ENCODE measurements at places on chromosomes 5 and 9. TPM values are rescaled to one million over a fixed set of nuclear protein-coding genes. Genes with fewer than 3 reads are reported as not detected.
A peak's percentile ranks its signal among the peaks of the same experiment; 100 is the strongest.

- H3K27ac ChIP-seq: no peak overlapping the region
- no peak for DNase-seq
These were observed 38.2 kb downstream of the FOCAD start for GRCh38 chr9:20722221-20722620.

DNA sequence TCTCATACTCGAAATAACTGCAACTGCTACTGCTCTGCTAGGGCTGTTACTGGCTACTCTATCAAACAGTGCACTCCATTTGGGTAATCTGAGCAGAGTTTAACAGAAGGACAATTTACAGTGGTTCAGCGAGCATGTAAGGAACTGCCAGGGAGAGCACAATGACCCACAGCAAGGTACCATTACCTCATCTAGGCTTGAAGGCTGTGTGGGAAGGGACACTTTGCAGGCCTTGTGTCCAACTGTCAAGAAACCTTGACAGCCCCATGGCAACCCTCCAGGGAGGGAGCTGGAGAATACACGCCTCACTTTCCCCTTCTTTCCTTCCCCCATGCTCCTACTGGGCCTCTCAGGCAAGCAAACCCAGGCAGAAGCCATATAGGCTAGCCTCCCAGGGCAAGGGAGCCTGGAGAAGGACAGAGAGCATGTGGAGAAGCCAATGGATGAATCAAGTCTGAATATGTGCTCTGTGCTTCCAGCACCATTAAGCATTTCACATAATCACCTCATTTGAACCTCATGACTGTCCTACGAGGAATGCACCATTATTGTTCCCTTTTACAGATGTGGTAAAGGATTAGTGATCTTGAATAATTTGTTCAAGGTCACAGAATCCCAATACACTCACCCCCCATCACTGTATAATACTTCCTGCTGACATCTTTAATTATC is 49.9 kb upstream of the JAK2 start:
- DNase-seq: no peak
- H3K4me3 ChIP-seq: no peak overlapping the region
- no peaks in the 10 kb centered on the region for H3K36me3 ChIP-seq
- peaks cover 29% of the 10 kb centered on the region for H3K4me1 ChIP-seq

The NSG2 gene
- not detected for total RNA-seq

The ARL14EPL gene
- not detected for total RNA-seq

The SPATA31C1 gene
- not detected for total RNA-seq

DNA sequence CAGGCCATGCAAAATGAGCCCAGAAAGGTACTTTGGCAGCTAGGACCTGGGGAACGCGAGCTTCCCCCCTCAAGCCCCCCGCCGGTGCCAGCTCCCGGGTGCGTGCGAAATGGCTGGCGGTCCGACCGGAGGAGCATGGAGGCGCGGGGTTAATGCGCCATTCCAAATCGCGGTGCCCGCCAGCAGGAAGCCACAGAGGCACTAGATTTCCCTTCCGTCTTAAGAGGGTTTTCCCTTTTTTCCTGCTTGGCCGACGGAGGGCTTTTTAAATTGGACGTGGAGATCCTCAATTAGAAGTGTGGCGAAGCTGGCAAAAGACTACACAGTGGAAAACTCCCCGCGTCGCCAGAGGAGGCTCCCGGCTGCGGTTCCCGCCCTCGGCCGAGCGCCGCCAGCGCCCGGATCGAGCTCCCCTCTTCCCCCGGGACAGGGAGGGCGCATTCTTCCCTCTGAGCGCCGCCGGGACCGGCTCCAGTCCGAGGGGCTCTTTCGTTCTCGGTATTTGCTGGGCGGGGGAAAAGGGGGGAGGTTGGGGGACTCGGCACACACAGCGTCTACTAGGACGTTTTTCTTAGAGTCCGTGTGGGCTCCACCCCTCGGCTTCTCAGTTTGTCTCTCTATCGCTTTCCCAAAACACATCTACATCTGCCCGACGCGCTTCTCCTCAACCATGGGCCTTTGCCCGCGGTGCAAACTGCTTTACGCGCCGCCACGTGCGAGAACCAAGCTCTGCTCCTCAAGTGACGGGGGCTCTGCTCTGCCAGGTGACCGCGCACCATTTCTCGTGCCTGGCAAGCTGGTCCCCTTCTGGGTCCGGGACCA is 3.0 kb downstream of the GDNF start:
- peaks cover 68% of the 10 kb centered on the region for H3K4me1 ChIP-seq
- H3K27me3 ChIP-seq: peaks cover 9% of the 10 kb centered on the region
- DNase-seq: no peak
- no peak overlapping the region for H3K27ac ChIP-seq
- H3K4me3 ChIP-seq: peak overlapping the region; percentile 73
- no peaks in the 10 kb centered on the region for H3K36me3 ChIP-seq

GRCh38 chr5:76617229-76617628 is 6.0 kb downstream of the F2RL2 start:
- DNase-seq: no peak
- no peak overlapping the region for H3K27ac ChIP-seq
- no peaks in the 10 kb centered on the region for H3K36me3 ChIP-seq
- no peaks in the 10 kb centered on the region for H3K4me1 ChIP-seq

The SPINK7 gene
- not detected for total RNA-seq

DNA sequence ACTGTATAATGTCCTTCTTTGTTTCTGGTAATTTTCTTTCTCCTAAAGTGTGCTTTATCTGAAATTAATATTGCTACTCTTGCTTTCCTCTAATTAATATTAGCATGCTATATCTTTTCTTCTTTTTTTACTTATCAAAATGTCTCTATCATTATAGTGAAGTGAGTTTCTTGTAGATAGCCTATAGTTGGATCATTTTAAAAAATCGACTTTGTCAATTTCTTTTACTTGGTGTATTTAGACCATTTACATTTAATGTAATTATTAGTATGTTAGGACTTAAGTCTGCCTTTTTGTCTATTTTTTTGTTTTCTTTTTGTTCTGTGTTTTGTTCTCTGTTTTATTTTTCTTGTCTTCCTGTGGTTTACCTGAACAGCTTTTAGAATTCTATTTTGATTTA is 35.4 kb upstream of the RNF130 start:
- DNase-seq: no peak
- H3K27me3 ChIP-seq: no peaks in the 10 kb centered on the region
- no peak overlapping the region for H3K27ac ChIP-seq
- H3K4me3 ChIP-seq: no peak overlapping the region

- H3K4me1 ChIP-seq: no peaks in the 10 kb centered on the region
- no peaks in the 10 kb centered on the region for H3K27me3 ChIP-seq
- H3K36me3 ChIP-seq: no peaks in the 10 kb centered on the region
- no peak overlapping the region for H3K4me3 ChIP-seq
These were observed 494.9 kb downstream of the PSAT1 start for GRCh38 chr9:78791779-78792178.

- no peaks in the 10 kb centered on the region for H3K4me1 ChIP-seq
- no peaks in the 10 kb centered on the region for H3K27me3 ChIP-seq
- H3K36me3 ChIP-seq: no peaks in the 10 kb centered on the region
- no peak overlapping the region for H3K27ac ChIP-seq
- no peak for DNase-seq
- no peak overlapping the region for H3K4me3 ChIP-seq
These were observed 84.7 kb downstream of the ZDHHC21 start for GRCh38 chr9:14608540-14608939.

DNA sequence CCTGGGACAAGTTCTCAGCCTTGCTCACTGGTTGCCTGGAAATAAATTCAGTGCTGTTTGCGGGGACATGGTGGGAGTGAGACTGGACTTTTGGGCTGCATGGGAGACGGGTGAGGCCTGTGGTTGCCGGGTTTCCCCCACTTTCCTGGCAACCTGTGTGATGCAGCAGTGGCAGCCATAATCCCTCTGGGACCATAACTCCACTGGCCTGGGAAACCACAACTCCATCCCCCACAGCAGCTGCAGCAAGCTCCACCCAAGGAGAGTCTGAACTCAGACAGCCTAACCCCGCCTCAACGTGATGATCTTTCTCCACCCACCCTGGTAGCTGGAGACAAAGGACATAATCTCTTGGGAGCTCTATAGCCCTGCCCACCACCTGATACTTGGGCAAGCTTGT is 349.9 kb downstream of the PIK3R1 start:
- H3K4me1 ChIP-seq: no peaks in the 10 kb centered on the region
- H3K27me3 ChIP-seq: no peaks in the 10 kb centered on the region
- DNase-seq: no peak
- peaks cover 2% of the 10 kb centered on the region for H3K36me3 ChIP-seq
- H3K27ac ChIP-seq: no peak overlapping the region

GRCh38 chr5:42274913-42275312 is 148.3 kb upstream of the GHR start:
- no peaks in the 10 kb centered on the region for H3K27me3 ChIP-seq
- DNase-seq: no peak
- H3K36me3 ChIP-seq: no peaks in the 10 kb centered on the region
- no peak overlapping the region for H3K27ac ChIP-seq

The TSSK1B gene
- not detected for total RNA-seq

DNA sequence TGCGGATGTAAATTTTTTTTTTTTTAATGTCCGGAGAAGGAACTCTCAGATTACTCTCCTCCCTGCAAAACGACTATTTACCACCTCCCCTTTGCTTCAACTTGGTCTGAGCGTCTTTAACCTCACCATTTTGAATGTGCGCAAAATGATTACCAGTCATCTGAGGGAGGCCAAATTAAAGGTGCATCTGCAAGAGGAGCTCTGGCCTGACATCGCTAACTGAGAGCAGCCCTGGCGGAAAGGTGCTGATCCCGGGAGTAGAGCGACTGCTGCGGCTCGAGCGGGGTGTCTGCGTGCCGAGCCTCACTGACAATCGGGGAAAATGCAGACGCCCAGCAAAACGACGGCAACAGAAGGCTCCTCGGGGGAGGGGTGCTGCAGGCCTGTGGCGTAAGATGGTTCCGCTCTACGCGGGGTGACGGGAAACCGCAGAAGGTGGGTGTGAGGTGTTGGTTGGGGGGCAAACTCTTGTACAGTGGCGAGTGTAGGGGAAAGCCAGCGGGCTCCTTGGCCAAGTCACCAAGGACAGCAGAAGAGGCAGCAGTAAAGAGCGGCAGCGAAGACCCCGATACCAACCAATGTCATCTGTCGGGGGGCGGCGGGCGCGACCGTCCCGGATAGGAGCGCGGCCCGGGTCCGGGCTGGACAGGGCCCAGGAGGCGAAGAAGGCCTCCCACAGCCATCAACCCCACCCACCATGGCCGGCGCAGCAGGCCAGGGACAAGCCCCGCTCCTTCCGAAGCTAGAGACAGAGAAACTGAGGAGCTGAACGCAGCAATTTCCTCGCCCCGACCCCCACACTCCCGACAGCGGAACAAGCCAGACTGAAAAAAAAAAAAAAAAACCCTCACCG is 557 bp downstream of the PJA2 start:
- peaks cover 39% of the 10 kb centered on the region for H3K4me1 ChIP-seq
- peak overlapping the region; percentile 81 for H3K4me3 ChIP-seq
- no peaks in the 10 kb centered on the region for H3K36me3 ChIP-seq
- peak; percentile 49 for DNase-seq
- no peaks in the 10 kb centered on the region for H3K27me3 ChIP-seq
- peak overlapping the region; percentile 95 for H3K27ac ChIP-seq

The LRRC70 gene
- 3.6 TPM for total RNA-seq

The BTNL9 gene
- total RNA-seq: 20.5 TPM

- H3K36me3 ChIP-seq: no peaks in the 10 kb centered on the region
- no peak overlapping the region for H3K27ac ChIP-seq
- no peak for DNase-seq
- no peak overlapping the region for H3K4me3 ChIP-seq
- H3K27me3 ChIP-seq: no peaks in the 10 kb centered on the region
- no peaks in the 10 kb centered on the region for H3K4me1 ChIP-seq
These were observed 396.2 kb downstream of the EFNA5 start for GRCh38 chr5:107274571-107274970.

DNA sequence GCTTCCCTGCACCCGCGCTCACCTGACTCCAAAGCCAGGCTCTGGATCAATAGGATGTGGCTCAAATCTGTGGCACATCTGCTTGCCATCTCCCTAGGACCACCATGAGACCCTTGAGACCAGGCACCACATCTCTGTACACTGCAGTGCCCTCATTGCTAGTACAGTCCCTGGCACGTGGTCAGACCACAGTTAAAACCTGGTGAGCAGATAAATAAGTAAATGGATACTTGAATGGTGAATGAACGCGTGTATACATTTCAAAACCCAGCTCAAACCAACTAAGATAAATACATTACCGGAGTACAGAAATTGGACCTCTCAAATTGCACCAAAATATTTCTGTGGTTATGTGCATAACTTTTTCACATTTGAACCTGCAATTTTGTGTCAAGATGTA is 221.2 kb upstream of the IRX4 start:
- no peak for DNase-seq
- H3K27me3 ChIP-seq: no peaks in the 10 kb centered on the region
- no peak overlapping the region for H3K4me3 ChIP-seq
- no peaks in the 10 kb centered on the region for H3K4me1 ChIP-seq

GRCh38 chr9:134913713-134914500 is 3.8 kb downstream of the FCN1 start:
- H3K4me1 ChIP-seq: no peaks in the 10 kb centered on the region
- H3K4me3 ChIP-seq: no peak overlapping the region
- H3K36me3 ChIP-seq: no peaks in the 10 kb centered on the region
- no peaks in the 10 kb centered on the region for H3K27me3 ChIP-seq
- DNase-seq: no peak
- no peak overlapping the region for H3K27ac ChIP-seq

GRCh38 chr9:115786321-115786720 is 367.3 kb upstream of the PAPPA start:
- H3K36me3 ChIP-seq: no peaks in the 10 kb centered on the region
- peak overlapping the region; percentile 15 for H3K27ac ChIP-seq
- no peak for DNase-seq
- H3K4me3 ChIP-seq: no peak overlapping the region

- H3K4me1 ChIP-seq: no peaks in the 10 kb centered on the region
- no peak for DNase-seq
- H3K36me3 ChIP-seq: no peaks in the 10 kb centered on the region
- H3K27me3 ChIP-seq: no peaks in the 10 kb centered on the region
- no peak overlapping the region for H3K27ac ChIP-seq
- no peak overlapping the region for H3K4me3 ChIP-seq
These were observed 33.2 kb upstream of the IL7R start for GRCh38 chr5:35823347-35824098.

- peaks cover 4% of the 10 kb centered on the region for H3K4me1 ChIP-seq
- H3K27ac ChIP-seq: peak overlapping the region; percentile 81
These were observed 129.0 kb downstream of the PIK3R1 start for GRCh38 chr5:68344447-68345111.

- DNase-seq: no peak
- no peak overlapping the region for H3K4me3 ChIP-seq
- H3K36me3 ChIP-seq: no peaks in the 10 kb centered on the region
- no peaks in the 10 kb centered on the region for H3K4me1 ChIP-seq
These were observed 30.3 kb upstream of the GRXCR2 start for GRCh38 chr5:145903113-145903512.

DNA sequence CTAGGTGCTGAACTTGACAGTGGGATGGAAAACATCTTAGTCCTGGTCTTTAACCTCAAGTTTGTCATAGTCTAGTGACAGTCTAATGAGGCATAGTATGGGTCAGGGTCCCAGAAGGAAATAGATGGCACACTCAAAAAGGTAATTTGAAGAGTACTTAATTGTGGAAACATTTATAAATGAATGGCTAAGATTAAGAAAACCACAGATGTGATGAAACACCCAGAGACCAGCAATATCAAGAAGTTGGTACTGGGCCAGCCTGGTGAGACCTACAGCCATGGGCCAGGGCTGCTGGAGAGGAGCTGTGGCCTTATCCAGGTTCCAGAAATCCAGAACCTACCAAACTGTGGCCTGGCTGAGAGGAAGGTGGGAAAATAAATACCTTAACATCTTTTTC is 93.5 kb upstream of the ATG10 start:
- no peaks in the 10 kb centered on the region for H3K27me3 ChIP-seq
- no peaks in the 10 kb centered on the region for H3K36me3 ChIP-seq
- H3K4me1 ChIP-seq: no peaks in the 10 kb centered on the region
- H3K4me3 ChIP-seq: no peak overlapping the region
- H3K27ac ChIP-seq: no peak overlapping the region

Measured in thoracic aorta (tissue), 2 donors.